T follicular helper cell (primary cell): ENCODE measurements at places on chromosomes 11 and 22.
A peak's percentile ranks its signal among the peaks of the same experiment; 100 is the strongest.

GRCh38 chr11:120546312-120547205 is 35.0 kb downstream of the GRIK4 start:
- no peak for DNase-seq

- DNase-seq: no peak
Observed at GRCh38 chr11:63298258-63298657, 54.9 kb upstream of the SLC22A25 start.

GRCh38 chr11:129814244-129815014 is 1.2 kb upstream of the TMEM45B start:
- peak; percentile 60 for DNase-seq

- DNase-seq: no peak
Observed at GRCh38 chr11:68767672-68768071, 16.4 kb upstream of the TESMIN start.

GRCh38 chr22:50184902-50185374 is 775 bp upstream of the TRABD start:
- no peak for DNase-seq

DNA sequence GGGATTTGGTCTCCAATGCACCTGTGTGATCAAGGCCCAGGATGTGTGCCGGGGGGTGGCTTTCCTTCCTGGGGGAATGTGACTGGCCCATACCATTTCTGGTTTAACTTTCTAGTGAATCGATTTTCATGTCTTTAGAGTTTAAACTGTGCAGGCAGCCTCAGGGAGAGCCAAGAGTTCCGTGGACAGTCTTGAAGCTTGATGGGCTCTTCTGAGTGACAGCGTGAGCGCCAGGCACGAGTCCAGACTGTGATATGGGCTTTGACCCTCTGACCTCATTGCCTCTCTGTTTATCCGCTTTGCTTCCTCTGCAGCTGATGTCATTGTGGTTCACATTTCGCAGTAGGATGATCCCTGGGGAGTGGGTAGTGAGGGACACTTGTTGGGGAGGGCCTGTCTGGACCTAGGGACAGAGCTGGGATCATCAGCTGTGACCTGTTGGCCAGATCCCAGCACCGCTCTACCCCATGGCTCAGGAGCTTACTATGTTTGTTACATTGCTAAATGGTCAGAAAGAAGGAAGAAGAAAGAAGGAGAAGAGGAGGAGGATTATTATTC is 80.6 kb upstream of the CLDN5 start:
- no peak for DNase-seq

DNA sequence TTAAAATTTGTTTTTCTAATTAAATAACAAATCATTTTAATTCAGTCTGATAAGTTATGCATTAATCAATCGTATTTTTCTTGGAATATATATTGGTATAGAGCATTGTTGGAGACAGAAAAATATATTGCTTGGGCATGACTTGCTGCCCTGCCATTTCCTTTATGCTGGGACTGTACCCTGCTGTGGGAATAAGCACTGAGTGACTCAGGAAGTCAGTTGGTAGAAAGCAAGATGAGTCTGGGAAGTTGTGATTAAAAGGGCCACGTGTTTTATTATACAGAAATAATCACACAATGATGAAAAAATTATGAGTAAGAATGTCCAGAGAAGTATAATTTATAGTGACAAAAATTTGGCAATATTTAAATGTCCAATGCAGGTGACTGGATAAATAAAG is 139.5 kb downstream of the KIF18A start:
- no peak for DNase-seq

- no peak for DNase-seq
Observed at GRCh38 chr22:41094041-41094593, 1.7 kb downstream of the EP300 start.

DNA sequence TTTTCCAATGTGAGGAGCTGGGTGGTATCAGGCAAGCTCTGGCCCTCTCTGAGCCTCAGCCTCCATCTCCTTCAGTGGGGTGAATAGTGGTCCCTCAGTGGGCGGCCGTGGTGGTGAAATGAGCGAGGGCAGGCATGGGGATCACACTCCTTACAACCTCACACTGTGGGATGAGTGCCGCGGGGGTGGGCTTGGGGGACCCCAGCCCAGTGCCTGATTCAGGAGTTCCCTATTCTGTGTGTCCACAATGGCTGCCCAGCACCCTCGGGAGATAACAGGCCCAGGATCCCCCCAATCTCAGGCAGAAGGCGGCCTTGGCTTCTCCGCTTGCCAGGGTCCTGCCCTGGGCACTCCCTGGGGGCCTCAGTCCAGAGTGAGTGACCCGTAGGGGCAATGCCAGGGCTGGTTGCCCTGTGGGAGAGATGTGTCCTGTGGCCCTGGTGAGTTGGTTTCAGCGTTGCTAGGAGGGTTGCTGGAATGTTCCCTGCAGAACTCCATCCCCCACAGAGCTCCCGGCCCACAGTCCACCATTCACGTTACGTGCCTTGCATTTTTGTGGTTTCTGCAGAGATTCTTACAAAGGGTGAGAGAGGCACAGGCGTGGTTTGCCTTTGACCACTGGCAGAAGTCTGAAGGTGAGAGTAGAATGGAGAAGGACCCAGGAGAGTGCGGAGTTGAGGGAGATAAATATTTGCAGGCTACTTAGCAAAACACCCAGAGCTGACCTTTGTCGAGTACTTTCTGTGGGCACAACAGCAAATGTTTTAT is 2.9 kb downstream of the ALDH3B1 start:
- no peak for DNase-seq
